Aorta (tissue), 5 donors: ENCODE measurements at places on chromosomes 6 and 20. TPM values are rescaled to one million over a fixed set of nuclear protein-coding genes. Genes with fewer than 3 reads are reported as not detected.

GRCh38 chr20:58891718-58892140, 39.2 kb downstream of the GNAS start:
- no peaks in the 10 kb centered on the region for H3K4me1 ChIP-seq
- DNase-seq = peak; percentile 60
- H3K36me3 ChIP-seq = no peaks in the 10 kb centered on the region
- peaks cover 1% of the 10 kb centered on the region for H3K27me3 ChIP-seq
- peak overlapping the region; percentile 85 for H3K4me3 ChIP-seq
- peak overlapping the region; percentile 100 for H3K27ac ChIP-seq

- no peaks in the 10 kb centered on the region for H3K27me3 ChIP-seq
- H3K36me3 ChIP-seq = no peaks in the 10 kb centered on the region
- H3K4me1 ChIP-seq = no peaks in the 10 kb centered on the region
- H3K27ac ChIP-seq = no peak overlapping the region
- DNase-seq = no peak
Observed at GRCh38 chr6:144898741-144899140, 613.6 kb downstream of the UTRN start.

GRCh38 chr6:125831659-125832058, 40.9 kb downstream of the NCOA7 start:
- H3K36me3 ChIP-seq = no peaks in the 10 kb centered on the region
- H3K27me3 ChIP-seq = no peaks in the 10 kb centered on the region
- DNase-seq = no peak
- H3K4me1 ChIP-seq = no peaks in the 10 kb centered on the region
- H3K27ac ChIP-seq = no peak overlapping the region
- H3K4me3 ChIP-seq = no peak overlapping the region

DNA sequence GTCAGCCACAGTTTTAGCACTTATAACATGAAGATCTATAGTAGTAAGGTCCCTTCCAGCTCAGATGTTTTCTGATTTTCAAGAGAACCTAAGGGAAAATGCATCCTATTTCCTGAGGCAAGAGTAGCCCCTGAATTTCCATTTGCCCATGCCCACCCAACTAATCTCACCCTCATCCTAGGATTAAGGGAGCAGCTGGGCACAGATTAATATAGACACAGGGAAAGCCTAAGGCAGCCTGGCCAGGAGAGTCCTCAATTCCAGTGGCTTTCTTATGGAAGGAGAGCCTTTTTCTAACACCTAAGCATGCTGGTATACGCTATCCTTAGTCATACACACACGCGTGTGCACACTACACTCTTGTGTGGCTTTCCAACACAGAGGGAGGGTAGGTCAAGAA, 1.5 kb downstream of the APOBEC2 start:
- DNase-seq = no peak
- no peak overlapping the region for H3K27ac ChIP-seq
- H3K36me3 ChIP-seq = no peaks in the 10 kb centered on the region
- no peak overlapping the region for H3K4me3 ChIP-seq

Gene SCP2D1
- not detected for total RNA-seq

Gene CYP21A2
- total RNA-seq = 2.2 TPM

Gene MUC21
- not detected for total RNA-seq
